ENCODE measurements at places on chromosomes 11 and 22. TPM values are rescaled to one million over a fixed set of nuclear protein-coding genes. Genes with fewer than 3 reads are reported as not detected.

SEPTIN3 gene
- polyA plus RNA-seq, result not detected

CD82 gene
- 10.7 TPM for polyA plus RNA-seq

C11orf97 gene
- polyA plus RNA-seq, result not detected

CLDN5 gene
- not detected for polyA plus RNA-seq

DGAT2 gene
- not detected for polyA plus RNA-seq

SPTBN2 gene
- not detected for polyA plus RNA-seq

OR2AT4 gene
- polyA plus RNA-seq, result not detected

OR4D5 gene
- not detected for polyA plus RNA-seq

LRRN4CL gene
- not detected for polyA plus RNA-seq

PGA5 gene
- polyA plus RNA-seq, result not detected

CTSW gene
- 3,052 TPM for polyA plus RNA-seq

APLNR gene
- not detected for polyA plus RNA-seq

OR51I1 gene
- not detected for polyA plus RNA-seq

ZW10 gene
- 9.2 TPM for polyA plus RNA-seq

OR52A1 gene
- not detected for polyA plus RNA-seq

SCGB1A1 gene
- not detected for polyA plus RNA-seq

MPEG1 gene
- polyA plus RNA-seq, result 13.2 TPM

C1QTNF5 gene
- not detected for polyA plus RNA-seq

GAL3ST3 gene
- polyA plus RNA-seq, result not detected

TBX10 gene
- polyA plus RNA-seq, result not detected

IFT27 gene
- 18.1 TPM for polyA plus RNA-seq

INSC gene
- polyA plus RNA-seq, result not detected

MAPK8IP2 gene
- not detected for polyA plus RNA-seq

GAS2 gene
- 3.0 TPM for polyA plus RNA-seq

MYEOV gene
- polyA plus RNA-seq, result not detected

PARVG gene
- polyA plus RNA-seq, result 84.6 TPM

RDX gene
- polyA plus RNA-seq, result 21.9 TPM

CCDC88B gene
- 16.4 TPM for polyA plus RNA-seq

TCN2 gene
- polyA plus RNA-seq, result 0.14 TPM

Data from immature natural killer cell (primary cell).